ENCODE measurements at places on chromosomes 6 and 20. TPM values are rescaled to one million over a fixed set of nuclear protein-coding genes. Genes with fewer than 3 reads are reported as not detected.

KIF3B gene
- 14.1 TPM for polyA plus RNA-seq

DNA sequence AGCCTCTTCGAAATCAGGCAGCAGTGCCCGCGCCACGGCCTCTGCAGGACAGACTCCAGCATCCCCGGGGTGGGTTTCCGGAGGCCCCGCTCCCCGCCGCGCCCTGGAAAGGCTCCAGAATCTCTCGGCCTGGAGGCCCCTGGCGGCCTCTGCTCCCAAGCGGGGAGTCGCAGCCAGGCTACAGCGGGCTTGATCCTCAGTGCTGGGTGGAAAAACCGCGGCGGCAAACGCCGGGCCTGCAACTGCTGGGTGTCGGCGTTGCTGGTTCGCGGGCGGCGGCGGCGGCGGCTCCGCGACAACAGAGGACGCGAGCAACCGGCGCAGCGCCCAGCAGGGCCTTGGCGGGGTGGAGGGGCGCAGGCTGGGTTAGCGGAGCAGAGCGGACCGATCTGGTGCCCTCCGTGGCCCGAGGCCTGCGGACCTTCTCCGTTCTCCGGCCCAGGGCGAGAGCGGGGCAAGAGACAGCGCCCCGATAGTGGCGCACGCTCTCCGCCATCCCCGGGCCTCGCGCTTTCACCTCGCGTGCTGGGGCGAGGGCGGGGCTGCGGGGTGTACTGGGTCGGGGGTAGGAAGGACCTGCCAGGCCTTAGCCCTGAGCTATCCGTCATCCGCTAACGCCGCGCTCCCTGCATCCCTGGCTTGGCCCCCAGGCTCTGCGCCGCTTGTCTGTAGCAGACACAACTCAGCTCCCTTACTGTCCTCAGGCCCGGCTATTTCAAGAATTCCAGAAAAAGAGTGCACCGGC lies 3.4 kb upstream of the ZNF292 start:
- DNase-seq, result peak; percentile 71

- DNase-seq, result no peak
These were observed 29.6 kb downstream of the CRYBG1 start for GRCh38 chr6:106390088-106390487.

DNA sequence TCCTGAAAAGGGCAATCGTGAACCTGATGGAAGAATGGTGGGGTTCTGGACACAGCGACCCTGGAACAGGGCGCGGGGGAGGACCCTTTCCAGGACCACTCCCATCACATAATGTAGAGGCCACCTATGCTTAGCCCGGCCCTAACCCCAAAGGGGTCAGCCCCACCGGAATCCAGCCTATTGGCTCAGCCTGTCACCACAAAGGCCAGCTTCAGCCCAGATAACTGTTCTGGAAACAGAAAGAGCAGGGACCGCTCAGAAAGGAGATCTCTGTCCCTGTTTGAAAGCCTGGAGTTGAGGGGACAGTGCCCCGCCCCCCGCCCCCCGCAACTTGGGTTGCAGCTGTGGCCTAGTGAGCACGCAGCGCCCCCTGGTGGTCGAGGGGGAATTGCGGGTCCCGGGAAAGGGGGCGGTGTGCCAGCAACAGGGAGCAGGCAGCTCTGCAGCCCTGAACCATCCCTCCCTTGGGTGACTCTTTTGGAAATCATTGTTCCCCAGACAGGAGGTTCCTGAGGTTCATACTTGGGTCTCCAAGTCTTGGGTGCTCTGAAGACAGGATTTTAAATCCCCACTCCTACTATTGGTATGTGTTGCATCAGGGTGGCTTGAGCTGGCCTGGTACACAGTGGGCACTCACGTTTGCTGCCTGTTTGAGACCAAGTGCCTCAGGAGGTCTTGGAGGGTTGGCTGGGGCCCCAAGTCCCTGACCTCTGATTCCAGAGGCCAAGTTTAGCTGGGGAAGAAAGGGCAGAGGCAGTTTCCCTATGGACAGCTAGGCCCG lies 1.5 kb downstream of the SIGLEC1 start:
- DNase-seq, result peak; percentile 79

MLIP gene
- 34.1 TPM for polyA plus RNA-seq

EPPIN gene
- polyA plus RNA-seq, result not detected

DNA sequence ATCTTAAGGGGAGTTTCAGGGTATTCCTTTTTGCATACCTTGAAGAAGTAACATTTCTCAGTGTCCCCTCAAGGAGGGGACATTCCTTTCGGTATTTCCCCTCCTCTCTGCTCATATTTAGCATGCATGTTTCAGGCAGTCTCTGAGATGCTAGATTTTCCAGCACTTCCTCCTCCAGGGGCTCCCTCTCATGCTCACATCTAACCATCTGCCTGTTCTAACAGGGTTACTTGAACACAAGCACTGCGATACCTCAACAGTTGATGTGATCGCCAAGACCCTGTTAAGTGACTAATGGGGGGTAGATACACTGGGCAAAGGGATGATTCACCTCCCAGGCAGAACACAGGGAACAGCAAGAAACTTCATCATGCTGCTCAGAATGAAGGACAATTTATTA lies 12.9 kb upstream of the MCM3 start:
- DNase-seq, result no peak

DNA sequence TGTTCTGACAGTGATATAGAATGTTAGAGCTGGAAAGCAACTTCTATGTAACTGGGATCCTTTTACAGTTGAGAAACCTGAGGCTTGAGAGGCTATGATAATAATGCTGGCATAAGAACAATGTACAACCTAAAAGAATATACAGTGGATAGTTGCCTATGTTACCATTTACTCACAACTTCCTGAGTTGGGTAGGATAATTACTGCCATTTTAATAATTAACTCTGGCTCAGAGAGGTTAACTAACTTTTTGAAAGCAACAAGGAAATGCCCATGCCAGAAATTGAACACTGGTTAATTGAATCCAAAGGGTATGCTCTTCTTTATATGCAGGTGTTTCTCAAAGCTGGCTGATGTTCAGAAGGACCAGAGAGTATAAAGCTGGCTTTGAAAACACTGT lies 530.7 kb upstream of the MAP3K7 start:
- no peak for DNase-seq

TBPL1 gene
- polyA plus RNA-seq, result 24.1 TPM

HACE1 gene
- 9.8 TPM for polyA plus RNA-seq

COL21A1 gene
- 104 TPM for polyA plus RNA-seq

DNA sequence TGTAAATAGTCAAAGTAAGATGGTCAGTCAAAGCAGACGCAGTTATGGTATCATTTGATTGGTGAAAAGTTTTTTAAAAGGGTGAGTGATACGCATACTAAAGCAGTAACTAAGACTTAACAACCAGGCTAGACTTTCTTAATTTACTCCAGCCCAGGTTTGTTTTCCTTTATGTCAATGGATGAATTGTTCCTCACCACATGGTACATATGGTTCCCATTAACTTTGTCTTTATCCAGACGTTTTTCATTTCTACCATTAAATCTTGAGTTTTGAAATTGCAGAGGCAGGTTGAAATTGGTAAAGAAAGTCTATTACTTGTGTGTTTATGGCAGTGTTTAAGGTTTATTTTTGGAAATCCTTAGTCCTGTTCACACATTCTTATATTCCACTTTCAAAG lies 98.5 kb upstream of the SCGN start:
- no peak for DNase-seq

- no peak for DNase-seq
These were observed 1.7 kb downstream of the APMAP start for GRCh38 chr20:24990810-24991252.

ACTR5 gene
- 6.7 TPM for polyA plus RNA-seq

GRCh38 chr6:24836109-24836508 lies 37.4 kb upstream of the ARMH2 start:
- DNase-seq, result peak; percentile 61

C2 gene
- 5.3 TPM for polyA plus RNA-seq

DNA sequence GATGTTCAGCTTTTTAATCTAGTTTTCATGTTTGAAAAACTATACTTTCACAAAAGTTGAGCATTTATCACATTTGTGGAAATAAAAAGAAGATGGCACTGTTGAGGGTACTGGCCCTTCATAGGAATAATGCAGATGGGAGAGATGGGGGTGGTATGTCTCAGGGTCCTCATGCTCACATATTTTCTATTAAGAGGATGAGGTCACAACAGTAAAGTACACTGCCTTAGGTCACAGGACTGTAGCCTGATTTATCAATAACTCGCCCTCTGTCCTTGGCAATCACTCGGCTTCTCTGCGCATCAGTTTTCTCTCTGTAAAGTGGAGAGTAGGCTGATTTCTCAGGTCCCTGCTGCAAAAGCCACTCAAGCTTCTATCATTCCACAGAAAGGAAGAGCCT lies 55.9 kb downstream of the PPP1R3G start:
- DNase-seq, result no peak

GRCh38 chr6:193180-193579 lies 99.1 kb upstream of the DUSP22 start:
- DNase-seq, result no peak

- DNase-seq, result no peak
These were observed 49.9 kb upstream of the COL21A1 start for GRCh38 chr6:56297022-56297989.

LSM2 gene
- polyA plus RNA-seq, result 67.9 TPM

DNA sequence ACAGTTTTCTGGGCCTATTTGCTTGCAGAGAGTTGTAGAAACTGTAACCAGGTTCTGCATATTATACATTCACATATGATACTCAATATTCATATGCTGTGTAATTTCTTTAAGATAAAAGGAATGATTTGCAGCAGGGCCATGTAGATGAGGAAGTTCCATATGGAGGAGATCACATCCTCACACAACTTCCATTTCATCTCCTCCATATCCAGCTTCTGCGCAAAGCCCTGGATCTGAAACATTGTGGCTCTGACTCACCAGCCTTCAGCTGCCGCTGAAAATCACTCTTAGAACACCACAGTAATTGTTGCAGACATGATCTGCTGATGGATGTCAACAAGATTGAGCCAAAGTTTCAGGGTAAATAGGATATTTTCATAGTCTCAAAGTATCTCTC lies 57.7 kb downstream of the PXDC1 start:
- no peak for DNase-seq

DNA sequence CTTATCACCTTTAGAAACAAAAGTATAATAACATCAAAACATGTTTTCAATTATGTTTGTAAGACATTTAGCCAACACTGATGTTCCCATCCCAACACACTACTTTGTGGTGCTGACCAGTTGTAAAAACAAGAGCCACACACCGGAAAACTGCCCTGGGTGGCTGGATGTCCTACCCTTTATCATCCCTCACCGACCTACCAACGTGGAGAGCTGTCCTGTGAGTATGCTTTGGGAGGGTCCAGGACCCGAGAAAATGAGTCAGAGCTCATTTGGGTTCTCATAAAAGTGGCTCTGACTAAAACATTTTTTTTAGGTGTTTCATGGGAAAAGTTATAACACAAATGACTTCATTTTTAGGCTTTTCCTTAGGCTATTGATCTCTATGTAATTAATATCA lies 29.3 kb upstream of the CTAGE9 start:
- no peak for DNase-seq

- DNase-seq, result no peak
These were observed 76.1 kb downstream of the HIVEP2 start for GRCh38 chr6:142868917-142869316.

GRCh38 chr6:21426841-21427490 lies 166.6 kb upstream of the SOX4 start:
- no peak for DNase-seq

DNA sequence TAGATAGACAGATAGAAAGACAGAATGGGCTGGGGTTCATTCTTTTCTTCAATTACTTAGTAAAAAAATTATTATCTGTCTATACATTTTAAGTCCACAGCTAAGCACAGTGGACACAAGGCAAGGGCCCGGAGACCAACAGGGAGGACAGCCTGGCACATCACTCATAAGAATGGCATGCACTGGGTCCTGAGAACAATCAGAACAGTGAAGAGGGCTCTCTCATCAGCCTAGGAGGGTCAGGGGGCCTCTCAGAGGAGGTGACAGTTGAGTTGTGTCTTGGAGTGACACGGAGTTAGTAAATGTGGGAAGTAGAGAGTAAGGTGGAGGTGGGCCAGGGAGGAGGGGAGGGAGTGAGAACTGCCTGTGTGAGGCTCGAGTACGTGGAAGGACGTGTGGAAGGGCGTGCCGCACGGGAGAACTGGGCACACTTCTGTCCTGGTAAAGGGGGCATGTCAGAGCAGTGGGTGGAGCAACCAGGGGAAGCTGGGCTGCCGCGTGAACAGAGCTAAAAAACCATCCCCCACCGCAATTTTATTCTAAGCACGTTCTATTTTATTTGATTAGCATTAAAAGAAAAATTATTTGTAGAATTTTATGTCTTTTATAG lies 45.1 kb upstream of the DSP start:
- no peak for DNase-seq

All from muscle of arm (tissue), 14 donors.